ENCODE measurements at places on chromosomes 7 and 10. TPM values are rescaled to one million over a fixed set of nuclear protein-coding genes. Genes with fewer than 3 reads are reported as not detected.

GRCh38 chr10:132011024-132011423 is 29.3 kb upstream of the BNIP3 start:
- DNase-seq = no peak

- no peak for DNase-seq
Measured at GRCh38 chr7:74334030-74334429, 44.8 kb downstream of the CLIP2 start.

- no peak for DNase-seq
Measured at GRCh38 chr10:132005147-132005546, 23.4 kb upstream of the BNIP3 start.

- DNase-seq = no peak
Measured at GRCh38 chr7:11213266-11213665, 239.6 kb downstream of the PHF14 start.

GRCh38 chr7:100572281-100572948 is 1.3 kb downstream of the SAP25 start:
- no peak for DNase-seq

DNA sequence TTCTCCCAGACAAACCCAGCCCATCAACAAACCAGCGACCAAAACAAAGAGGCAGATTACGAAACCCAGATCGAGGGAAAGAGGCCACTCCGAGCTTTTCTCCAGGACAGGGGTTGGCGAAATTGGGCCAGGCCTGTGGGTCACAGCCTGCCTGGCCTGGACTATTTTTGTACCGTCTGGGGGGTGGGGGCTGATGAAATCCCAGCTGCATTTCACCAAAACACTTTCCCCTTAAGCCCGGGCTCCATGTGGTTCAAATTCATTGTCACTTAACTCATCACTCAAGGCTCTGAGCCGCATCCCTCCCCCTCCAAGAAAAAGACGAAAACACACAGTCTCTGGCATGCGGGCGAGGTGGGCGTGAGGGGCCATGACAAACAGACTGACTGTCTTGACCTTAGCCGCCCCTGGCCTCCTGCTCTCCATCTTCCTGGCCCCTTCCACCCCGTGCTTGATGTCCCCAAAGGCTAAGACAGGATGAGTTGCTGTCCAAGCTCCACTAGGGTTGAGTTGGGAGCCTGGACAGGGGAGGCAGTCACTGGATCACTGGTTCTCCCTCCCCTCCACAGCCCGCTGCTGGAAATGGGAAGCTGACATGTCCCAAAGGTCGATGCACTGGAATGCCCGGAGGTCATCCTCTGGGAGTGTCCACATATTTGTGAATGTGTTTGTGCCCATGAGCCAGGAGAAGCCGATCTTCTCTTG is 19.2 kb downstream of the TMEM270 start:
- DNase-seq = no peak

GRCh38 chr7:37052705-37053104 is 328.4 kb upstream of the AOAH start:
- DNase-seq = peak; percentile 69

DNA sequence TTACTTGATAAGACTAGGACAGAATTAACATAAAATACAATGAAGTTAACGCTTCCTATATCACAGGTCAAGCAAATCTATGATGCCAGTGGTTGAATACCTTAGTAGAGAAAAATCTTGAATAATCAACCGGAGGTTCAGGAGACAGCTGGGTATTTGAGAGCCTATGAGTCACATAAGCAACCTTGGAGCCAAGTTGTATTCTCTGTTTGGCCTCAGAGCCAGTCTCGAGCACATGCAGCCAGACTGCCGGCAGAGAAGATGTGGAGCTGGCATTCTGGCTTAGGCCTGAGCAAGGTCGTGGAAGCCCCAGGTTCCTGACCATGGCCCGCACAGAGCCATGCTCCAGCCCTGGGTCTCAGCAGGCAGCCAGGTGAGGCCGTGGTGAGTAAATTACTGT is 90.3 kb downstream of the FAM204A start:
- DNase-seq = no peak

DNA sequence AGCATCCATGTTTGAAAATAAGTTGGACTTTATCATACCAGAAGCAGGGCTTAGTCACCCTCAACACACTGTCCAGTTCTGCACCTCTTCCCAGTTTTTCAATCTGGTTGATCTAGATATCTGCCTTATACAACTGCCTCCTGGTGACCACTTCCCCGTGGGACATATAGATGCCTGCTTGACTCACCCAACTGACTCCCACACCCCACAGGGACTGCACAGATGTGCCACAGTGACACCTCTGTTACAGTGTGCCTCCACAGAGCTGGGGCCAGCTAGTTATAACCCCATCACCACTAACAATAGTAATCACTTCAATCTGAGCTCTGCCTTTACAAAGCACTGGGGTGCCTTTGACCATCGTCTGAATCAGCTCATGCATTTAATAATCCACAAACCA is 82.6 kb upstream of the AOAH start:
- DNase-seq = no peak

GRCh38 chr7:94579470-94579869 is 69.9 kb downstream of the CASD1 start:
- no peak for DNase-seq

The BHLHA15 gene
- 4.4 TPM for total RNA-seq

The ADRA2A gene
- not detected for total RNA-seq

The SNCG gene
- total RNA-seq = 18.9 TPM

The HOXA11 gene
- total RNA-seq = 7.1 TPM

The CRYGN gene
- total RNA-seq = 0.07 TPM

The FEZF1 gene
- total RNA-seq = 0.17 TPM

The ACTL6B gene
- not detected for total RNA-seq

The UPK3BL2 gene
- total RNA-seq = 11.7 TPM
